H9 (cell line): ENCODE measurements at places on chromosomes 13 and 19.

DNA sequence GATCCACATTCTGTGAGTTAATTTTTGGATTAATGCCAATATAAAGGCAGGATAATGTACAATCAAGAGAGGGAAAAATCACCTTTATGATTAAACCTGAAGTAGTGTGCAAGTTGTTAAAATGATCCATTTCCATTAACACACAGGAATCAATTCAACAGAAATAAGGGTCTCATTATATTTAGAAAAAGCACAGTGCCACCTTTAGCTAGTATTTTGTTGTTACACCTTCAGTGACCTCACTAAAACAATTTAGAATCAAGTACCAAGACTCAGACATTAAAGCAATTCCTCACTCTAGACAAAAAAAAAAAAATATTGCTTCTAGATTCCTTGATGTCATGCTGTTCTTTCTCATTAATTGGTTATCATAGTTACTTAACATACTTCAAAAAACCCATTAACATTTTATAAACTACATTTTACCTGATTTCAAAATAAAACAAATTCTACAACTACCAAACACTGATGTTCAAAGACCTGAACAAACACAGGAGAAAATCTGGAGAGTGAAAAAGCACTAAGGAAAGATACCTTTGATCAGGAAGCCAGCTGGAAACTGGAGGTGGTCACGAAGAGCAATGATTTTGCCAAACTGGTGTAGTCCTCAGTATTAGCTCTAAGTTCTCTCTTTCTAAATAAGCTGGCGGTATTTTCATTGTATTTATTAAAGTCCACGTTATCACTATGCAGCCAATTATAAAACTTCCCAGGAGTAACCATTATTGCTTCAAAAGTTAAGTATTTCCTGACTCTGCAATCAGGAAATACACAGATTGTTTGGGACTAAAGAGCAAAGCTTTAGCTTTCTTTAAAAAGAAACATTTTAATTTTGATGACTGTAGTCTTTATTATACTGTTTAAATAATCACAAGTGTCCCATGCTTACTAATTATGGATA is 115.3 kb downstream of the TBC1D4 start:
- no peak for DNase-seq

- no peak for DNase-seq
Observed at GRCh38 chr19:46392837-46393236, 20.5 kb downstream of the CCDC8 start.

GRCh38 chr19:28737021-28737895 is 475.7 kb downstream of the UQCRFS1 start:
- no peak for DNase-seq

- no peak for DNase-seq
Observed at GRCh38 chr13:104309431-104309830, 1243.2 kb upstream of the SLC10A2 start.

GRCh38 chr13:37446503-37446902 is 152.1 kb downstream of the POSTN start:
- DNase-seq, result no peak

GRCh38 chr19:43562226-43562697 is 13.1 kb downstream of the XRCC1 start:
- no peak for DNase-seq

DNA sequence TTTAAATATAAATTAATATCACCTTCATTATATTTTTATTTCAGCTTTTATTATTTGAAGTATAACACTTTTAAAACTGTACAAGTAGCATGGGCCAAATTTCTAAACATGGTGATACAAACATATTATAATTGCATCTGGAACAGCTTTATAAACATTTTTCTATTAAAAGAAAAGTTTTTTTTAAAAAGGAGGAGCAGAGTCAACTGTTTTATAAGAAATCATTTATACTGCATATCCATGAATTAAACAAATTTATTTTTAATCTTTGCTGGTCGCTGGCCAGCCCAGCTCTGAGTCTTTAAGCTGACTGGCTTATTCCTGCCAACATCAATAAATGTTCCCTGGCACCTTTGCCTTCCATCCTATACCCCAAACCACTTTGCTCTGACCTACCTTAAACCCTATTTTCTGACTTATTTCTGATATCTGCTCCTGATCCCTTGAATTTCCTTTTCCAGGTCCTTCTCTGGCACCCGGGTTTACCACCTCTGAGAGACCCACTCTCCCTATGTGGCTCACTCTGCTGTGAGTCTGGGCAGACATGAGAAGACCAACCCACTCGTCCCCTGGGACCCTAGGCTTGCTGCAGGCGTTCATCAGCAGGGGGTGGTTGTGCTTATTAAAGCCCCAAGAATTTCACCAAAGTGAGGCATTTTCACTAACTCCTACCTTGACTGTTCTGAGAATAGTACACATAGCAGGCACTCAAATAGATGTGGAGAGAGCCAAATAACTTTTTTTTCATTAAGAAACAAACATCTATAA is 220.3 kb downstream of the KLF12 start:
- no peak for DNase-seq

GRCh38 chr13:106691861-106692260 is 123.9 kb upstream of the ARGLU1 start:
- no peak for DNase-seq

GRCh38 chr13:54775501-54776191 is 1747.0 kb downstream of the OLFM4 start:
- no peak for DNase-seq

GRCh38 chr13:30915691-30916541 is 9.8 kb downstream of the MEDAG start:
- no peak for DNase-seq
